ENCODE measurements at places on chromosomes 4 and X.

DNA sequence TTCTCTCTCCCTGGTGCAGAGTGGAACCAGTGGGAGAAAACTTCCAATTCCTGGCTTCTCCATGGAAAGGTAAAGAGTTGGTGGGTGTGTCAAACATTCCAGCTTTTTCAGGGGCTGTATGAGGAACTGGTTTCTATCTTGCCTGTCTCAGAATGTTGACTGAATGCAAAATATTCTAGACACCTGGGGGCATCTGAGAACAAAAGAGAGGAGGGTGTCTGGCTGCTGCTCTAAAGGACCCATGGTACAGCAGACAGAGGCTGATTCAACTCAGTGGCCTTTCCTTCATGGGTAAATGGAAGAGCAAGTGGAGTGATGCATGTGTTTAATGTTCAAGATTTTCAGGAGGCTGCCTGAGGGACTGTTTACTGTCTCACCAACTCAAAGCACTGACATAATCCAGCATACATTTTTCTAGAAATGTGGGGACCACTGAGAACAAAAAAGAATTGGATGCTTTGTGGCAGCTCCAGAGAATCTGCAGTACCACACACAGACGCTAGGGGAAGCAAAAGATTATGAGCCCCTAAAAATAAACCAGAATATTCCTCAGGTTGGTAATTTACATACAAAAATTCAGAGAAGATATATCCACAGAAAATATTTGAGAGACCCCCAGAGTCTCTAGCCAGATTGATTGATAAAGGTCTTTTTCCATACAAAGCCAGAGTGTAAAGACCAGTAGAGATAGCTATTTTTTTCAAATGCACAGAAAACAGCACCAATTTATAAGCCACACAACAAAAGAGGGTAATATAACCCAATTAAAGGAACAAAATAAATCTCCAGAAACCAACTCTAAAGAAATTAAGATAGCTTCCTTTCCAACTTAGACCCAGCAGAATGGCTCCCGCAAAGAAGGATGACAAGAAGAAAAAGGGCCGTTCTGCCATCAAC, 48.0 kb upstream of the STARD8 start:
- DNase-seq: no peak

DNA sequence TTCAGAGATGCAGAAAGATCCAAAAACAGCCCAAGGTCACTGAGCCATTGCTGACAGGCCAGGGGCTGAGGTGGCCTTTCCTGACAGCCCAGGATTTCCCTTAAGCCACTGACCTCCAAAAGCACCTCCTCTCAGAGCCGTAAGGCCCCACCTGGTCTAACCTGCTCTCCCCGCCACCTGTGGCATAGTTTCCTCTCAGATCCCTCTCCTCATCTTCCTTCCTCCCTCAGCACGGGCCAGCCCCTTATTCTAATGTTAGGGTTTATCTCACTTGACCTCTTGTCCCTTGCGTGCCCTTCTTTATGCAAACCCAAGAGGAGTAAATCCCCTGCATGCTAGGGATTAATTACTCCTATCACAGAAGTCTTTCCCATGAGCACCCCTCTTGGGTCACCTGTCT, 113.0 kb downstream of the RBM47 start:
- DNase-seq: no peak

DNA sequence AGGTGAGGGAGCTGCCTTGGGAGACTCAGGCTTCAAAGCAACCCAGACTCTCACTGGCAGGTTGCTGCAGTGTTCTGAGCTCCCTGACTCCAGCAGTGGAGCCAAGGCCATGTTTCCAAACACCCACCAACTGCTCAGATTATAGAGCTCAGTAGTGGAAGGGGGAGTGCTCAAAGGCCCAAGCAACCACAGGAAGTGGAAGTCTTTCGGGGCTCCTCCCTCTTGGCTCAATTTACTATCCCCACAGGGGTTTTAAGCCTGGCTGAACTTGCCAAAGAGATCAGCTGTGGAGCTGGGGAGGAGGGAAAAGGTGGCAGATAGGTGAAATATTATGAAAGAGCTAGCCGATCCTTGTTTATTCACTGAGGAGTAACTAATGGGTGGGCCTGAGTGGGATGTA, 82.5 kb downstream of the HPRT1 start:
- DNase-seq: no peak

DNA sequence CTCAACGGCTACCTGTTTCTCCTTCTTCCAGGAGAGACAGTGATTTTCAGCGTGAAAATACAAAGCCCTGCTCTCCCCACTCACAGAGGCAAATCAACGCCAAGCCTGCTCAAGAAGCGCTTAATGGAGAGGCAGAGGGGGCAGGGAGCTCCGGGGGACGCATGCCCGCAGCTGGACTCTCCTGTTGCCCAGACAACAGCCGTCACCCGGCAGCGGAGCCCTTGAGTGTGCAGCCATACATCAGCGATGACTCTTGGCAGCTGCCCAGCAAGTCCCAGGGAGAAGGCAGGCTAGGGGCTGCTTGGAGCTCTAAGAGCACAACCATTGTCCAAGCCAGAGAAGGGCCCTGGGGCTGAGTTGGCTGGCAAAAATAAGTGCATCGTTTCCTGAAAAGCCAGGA, 71.0 kb upstream of the AFAP1 start:
- no peak for DNase-seq

GRCh38 chr4:101122019-101122418, 225.3 kb downstream of the PPP3CA start:
- DNase-seq: no peak

All from GM18507 (cell line).